HS-5 (cell line): ENCODE measurements at places on chromosomes 16 and 17.

DNA sequence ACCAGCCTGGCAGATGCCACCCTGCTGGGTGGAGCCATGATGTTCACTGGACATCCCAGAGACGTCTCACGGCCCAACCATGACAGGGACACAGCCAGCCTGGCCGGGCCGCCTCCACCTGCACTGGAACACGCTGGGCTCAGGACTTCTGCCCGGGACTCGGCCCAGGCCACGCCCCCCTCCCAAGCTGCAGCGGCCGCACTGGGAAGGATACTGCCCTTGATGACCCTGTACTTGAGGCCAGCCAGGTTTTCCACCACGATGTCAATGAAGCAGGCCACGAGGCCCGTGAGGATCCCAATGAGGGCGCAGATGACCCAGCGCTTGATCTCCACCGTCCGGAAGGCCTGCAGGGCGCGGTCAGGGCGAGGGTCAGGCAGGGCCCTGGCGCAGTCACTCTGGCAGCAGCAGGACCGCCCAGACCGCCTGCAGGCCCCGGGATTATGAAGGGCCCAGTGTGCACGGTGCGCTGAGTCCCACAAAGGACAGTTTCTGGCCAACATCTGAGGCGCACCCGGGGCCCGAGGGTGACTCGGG, 14.2 kb downstream of the CLCN7 start:
- no peak for DNase-seq

DNA sequence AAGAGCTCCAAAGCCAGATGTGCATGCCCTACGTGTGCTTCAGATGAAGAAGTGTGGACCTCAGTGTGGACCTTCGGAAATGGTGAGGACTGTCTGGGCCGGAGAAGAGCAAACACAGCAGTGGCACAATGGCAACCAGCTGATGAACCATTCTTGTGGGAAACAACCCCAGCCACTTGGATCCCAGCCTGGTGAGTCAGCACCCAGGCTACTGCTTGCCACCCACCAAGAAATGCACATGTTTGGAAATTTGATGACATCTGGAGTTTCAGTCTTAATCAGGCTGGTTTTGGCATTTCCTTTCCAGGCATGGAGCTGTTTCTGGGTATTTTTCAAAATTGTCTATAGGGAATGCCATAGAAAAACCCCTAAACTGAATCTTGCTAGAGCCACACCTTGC, 42.7 kb downstream of the DYNLRB2 start:
- DNase-seq: peak; percentile 48

DNA sequence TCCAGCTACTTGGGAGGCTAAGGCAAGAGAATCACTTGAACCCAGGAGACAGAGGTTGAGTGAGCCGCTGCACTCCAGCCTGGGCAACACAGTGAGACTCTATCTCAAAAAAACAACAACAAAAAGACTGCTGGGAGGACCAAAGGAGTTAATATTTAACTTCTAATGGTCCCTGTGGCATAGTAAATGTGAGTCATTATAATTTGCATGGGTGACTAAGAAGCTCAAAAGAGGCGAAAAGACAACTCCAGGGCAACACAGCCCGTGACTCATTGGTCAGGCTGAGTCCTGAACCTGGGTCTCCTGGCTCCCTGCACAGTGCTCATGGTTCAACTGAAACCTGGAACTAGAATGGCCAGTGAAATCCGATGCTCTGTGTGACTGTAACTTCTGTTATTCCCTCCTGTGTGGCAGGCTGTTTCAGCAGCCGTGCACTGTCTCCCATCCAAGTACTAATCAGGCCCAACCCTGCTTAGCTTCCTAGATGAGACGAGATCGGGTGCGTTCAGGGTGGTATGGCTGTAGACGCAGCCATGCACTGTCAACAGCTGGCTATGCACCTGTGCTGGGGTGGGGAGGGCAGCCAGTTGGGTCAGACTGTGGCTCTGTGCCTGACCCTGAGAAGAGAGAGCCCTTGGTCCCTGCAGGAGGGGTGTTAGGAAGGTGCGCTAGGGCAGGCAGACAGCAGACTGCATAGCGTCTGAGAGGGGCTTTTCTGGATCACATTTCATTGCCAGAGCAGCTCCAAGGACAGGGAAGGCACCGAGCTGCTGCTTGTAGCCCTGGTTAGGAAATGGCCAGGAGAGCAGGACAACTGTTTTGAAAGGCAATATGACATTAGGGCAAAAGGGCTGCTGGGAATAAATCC, 14.5 kb upstream of the GPRC5C start:
- peak; percentile 41 for DNase-seq

GRCh38 chr16:84398701-84399100, 30.4 kb downstream of the ATP2C2 start:
- DNase-seq: no peak

DNA sequence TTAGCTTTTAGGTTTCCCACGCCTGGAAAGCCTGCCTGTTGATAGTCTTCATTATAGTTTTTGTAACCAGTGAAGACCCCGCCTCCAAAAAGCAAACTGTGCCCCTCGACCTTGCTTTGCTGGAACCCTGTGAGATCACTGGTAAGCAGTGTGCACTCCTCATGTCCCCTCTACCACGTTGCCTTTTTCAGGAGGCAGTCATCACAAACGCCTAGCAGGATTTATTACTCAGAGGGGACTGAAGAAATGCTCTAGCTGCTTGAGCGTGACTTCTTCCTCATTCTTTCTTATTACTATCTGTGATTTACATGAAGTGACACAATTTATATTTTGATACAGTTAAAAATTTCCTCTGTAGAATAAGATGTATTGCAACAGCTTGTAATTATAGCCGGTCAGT, 6.5 kb upstream of the KRTAP3-1 start:
- DNase-seq: no peak

- no peak for DNase-seq
These were observed 9.0 kb downstream of the KCTD13 start for GRCh38 chr16:29916979-29917378.

DNA sequence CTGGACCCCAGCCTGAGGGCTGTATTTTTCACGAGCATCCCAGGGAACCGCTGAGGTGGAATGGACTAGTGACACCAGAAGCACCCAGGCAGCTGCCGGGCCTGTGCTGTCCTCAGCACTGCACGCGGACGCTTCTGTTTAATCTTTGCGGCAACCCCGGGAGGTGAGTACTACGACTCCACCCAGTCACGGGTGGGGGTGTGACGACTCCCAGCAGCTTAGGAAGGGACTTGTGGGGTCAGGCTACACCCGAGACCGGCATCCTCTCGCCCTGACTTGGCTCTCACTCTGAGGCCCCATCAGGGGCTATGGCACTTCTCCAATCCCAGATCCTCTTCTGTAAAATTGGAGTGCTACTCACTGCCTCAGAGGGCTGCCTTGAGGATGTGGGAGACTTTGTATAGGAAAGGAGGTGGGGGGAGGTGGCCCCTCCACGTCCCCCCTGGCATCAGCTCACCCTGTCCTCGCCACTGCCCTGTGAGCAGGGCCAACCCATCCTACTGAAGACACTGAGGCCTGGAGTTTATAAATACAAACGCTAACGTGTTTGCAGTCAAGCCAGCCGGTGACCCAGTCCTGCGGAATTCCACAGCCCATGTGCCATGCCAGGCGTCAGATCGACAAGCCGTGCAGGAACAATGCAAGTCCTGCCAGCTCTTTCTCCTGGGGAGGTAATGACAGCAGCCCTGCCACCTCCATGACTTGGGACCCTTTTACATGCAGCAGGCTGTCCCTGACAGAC, 44.4 kb downstream of the PPL start:
- DNase-seq: no peak

- DNase-seq: no peak
These were observed 435.1 kb upstream of the GOT2 start for GRCh38 chr16:59169168-59169567.

GRCh38 chr17:80859002-80859941, 132.4 kb upstream of the CHMP6 start:
- peak; percentile 51 for DNase-seq

GRCh38 chr16:88655733-88656281, 5.0 kb upstream of the CYBA start:
- DNase-seq: no peak

DNA sequence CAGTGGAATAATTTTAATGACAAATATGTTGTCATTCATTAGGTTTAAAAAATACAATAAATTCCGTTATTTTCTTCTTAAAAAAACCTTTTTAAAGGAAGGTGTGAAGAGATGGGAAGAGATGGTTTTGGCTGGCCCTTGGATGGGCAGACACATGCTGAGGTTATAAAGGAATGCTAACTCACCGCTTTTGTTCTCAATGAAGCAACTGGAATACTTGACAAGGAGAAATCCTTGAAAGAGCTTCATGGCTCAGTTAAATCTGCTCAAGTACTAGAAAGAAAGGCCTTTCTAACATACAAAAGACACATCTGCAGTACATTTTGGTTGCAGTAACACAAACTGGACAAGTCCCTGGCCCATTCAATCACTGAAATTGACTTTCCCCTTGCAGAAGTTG, 158.3 kb upstream of the KCNJ16 start:
- no peak for DNase-seq

DNA sequence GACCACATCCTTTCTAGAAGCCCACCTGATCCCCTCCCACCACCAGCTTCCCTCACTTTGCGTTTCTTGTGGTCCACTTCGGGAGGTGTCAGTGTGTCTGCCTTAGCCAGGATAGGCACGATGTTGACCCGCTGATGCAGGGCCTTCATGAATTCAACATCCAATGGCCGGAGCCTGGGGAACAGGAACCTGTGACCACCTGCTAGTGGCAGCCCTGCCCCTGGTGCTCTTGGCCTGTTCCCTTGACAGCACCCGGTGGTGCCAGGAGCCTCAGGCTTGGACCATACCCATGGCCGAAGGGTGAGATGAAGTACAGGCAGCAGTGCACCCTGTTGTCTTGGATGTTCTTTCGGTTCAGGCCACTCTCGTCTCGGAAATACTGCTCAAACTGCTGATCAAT, 7.2 kb upstream of the MTMR4 start:
- DNase-seq: no peak

DNA sequence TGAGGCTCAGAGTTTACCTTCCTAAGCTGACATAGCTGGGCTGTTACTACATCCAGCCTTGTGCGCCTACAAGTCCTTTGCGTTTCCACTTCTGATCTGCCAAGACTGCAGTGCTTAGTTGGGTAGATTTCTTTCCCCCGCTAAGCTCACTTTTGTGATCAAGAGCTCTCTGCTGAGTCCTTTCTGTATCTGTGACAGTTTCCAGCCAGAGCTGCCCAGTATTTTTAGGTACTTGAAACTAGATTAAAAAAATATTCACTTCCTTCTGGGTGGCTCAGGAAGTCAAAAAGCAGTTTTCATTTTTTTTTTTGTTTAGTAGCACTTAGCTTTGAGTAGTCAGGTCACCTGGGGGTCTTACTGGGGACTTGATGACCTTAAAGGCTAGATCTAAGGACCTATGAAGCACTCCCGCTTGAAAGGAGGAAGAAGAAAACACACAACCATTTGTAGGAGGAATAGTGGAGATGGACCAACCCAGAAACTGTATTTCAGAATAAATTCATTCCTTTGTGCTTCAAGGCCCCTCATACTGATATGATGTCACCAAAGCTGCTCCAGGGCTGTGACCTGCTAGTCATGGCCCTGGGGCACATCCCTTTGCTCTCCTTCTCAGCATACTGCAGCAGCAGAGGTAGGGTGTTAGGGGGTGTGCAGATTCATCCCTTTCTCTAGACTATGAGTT, 75.6 kb upstream of the HNF1B start:
- no peak for DNase-seq

GRCh38 chr16:48128769-48129168, 27.0 kb downstream of the ABCC12 start:
- DNase-seq: no peak

DNA sequence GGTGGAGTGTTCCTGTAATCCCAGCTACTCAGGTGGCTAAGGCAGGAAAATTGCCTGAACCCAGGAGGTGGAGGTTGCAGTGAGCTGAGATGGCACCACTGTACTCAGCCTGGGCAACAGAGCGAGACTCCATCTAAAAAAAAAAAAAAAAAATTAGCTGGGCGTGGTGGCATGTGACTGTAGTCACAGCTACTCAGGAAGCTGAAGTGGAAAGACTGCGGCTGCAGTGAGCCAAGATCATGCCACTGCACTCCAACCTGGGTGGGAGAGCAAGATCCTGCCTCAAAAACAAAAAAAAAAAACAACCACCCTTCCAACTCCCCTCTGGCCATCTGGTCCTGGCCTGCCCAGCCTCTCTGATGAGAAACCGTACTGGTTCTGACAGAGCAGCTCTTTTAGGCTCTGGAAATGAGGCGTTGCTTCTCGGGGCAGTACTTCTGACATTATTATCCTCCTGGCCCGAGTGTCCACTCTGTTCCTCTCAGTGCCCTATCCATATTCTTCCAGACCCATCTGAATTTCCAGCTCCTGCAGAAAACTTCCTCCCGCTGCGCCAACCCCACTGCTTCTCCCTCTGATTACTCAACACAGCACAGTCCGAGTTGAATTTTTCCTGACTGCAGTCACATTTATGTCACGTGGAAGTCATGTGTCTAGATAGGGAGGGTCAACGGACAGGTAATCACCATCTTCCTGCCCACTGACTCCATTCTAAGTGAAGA, 13.3 kb downstream of the GGA2 start:
- no peak for DNase-seq

DNA sequence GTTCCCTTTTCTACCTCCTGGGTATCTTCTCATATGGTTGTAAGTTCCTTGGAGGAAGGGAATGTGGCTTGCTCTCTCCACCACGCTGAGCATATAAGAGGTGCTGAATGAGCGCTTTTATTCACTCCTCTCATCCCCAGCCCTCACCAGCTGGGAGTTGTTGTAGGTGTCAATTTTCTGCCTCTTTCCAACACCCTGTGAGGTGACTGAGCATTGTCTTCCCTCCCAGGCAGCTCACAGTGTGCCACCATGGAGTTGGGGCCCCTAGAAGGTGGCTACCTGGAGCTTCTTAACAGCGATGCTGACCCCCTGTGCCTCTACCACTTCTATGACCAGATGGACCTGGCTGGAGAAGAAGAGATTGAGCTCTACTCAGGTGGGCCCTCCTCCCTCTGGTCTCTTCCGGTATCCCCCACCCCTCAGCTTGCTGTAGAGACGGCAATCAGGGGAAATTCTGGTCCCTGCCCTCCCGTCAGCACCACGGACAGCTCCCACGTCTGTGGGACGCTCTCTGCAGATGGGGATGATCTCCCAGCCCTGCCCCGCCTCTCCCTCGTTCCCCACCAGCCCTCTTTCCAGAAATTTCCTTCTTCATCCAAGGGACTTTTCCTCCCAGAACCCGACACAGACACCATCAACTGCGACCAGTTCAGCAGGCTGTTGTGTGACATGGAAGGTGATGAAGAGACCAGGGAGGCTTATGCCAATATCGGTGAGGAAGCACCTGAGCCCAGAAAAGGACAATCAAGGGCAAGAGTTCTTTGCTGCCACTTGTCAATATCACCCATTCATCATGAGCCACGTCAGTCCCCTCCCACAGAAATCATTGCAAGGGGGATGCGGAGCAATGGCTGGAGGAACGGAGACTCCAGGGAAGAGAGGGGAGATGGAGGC, 18.3 kb downstream of the CIITA start:
- no peak for DNase-seq

GRCh38 chr17:11642655-11643054, 44.4 kb downstream of the DNAH9 start:
- no peak for DNase-seq
